ENCODE measurements at places on chromosomes 12 and 14. TPM values are rescaled to one million over a fixed set of nuclear protein-coding genes. Genes with fewer than 3 reads are reported as not detected.

GRCh38 chr12:38850461-38850860 lies 54.9 kb downstream of the CPNE8 start:
- DNase-seq, result no peak
- no peak overlapping the region for H3K4me3 ChIP-seq
- H3K27ac ChIP-seq, result no peak overlapping the region
- no peaks in the 10 kb centered on the region for H3K27me3 ChIP-seq
- H3K36me3 ChIP-seq, result no peaks in the 10 kb centered on the region

DNA sequence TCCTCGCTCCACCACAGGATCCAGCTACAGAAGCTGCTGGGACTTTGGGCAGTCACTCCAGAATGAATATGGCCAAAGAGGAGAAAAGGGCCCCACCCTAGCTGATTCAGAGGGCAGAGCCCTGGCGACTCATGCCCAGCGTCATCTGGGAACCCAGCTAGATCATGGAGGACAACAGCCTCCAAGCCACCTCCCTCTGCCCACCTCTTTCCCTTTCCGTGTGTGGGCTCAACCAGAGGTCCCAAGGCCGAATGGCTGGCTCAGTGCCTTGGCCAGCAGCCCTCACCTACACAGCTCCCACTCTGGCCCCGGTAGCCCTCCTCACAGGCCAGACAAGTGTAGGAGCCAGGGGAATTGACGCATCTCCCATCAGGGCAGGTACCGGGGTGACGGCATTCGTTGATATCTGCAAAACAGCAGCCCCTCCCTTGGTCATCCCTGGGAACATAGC lies 17.4 kb downstream of the ISCA2 start:
- DNase-seq, result no peak
- H3K4me3 ChIP-seq, result no peak overlapping the region
- no peaks in the 10 kb centered on the region for H3K27me3 ChIP-seq
- no peaks in the 10 kb centered on the region for H3K36me3 ChIP-seq
- H3K4me1 ChIP-seq, result peaks cover 16% of the 10 kb centered on the region

- H3K4me3 ChIP-seq, result peak within 1 kb of the TSS; percentile 64
- DNase-seq, result no peak
- H3K27me3 ChIP-seq, result peaks cover 13% of the 10 kb centered on the region
- no peaks in the 10 kb centered on the region for H3K36me3 ChIP-seq
- peaks cover 30% of the 10 kb centered on the region for H3K4me1 ChIP-seq
Measured at GRCh38 chr14:24367514-24368211, at the start of gene NFATC4. NFATC4 (plus strand) TSS chr14:24368184; CDS start chr14:24368341, 157 bp downstream.

DNA sequence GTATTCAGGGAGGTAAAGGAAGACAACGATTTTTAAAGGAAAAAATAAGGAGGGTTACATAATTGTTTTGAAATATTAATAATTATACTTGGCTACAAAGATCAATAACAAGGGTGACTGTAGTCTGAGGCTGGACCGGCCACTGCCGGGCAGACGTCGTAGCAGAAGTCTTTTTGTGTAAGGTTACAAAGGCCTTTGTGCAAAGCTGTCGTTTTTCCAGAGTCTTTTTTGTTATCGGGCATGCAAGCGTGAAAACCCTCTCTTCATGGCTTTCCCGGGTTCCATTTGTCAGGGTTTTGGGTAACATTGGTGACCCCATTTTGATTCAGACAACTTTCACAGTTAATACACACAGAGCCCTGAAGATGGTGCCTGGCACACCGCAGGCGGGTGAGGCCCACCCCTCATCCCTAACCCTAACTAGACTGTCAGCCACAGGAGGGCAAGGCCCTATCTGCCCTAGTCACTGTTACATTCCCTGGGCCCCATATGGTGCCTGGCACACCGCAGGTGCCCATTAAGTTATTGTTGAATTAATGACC lies 31.3 kb downstream of the RILPL1 start:
- no peaks in the 10 kb centered on the region for H3K27me3 ChIP-seq
- H3K4me1 ChIP-seq, result no peaks in the 10 kb centered on the region
- DNase-seq, result no peak
- H3K27ac ChIP-seq, result no peak overlapping the region
- H3K4me3 ChIP-seq, result no peak overlapping the region

GRCh38 chr12:86730233-86730632 lies 474.0 kb upstream of the MGAT4C start:
- no peaks in the 10 kb centered on the region for H3K27me3 ChIP-seq
- H3K4me1 ChIP-seq, result no peaks in the 10 kb centered on the region
- DNase-seq, result no peak
- no peak overlapping the region for H3K4me3 ChIP-seq
- H3K27ac ChIP-seq, result no peak overlapping the region

DNA sequence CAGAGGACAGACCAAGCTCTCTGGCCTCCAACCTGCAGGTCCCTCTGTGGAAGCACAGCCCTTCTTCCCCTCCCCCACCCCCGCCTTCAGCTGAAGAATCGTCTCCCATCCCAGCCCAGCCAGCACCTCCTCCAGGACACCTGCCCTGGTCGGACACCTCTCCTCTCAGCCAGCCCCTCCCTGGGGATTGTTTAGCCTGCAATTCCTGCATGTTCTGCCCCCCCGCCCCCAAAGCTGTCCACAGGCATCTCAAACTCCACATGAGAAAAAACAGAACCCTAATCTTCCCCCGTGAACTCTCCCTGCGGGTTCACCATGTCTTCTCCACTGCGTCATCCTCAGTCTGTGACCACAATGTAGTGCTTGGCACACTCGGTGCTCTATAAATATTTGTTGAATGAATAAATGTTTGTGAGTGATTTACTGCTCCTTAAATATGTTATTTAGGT lies 24.1 kb downstream of the PRIMA1 start:
- no peaks in the 10 kb centered on the region for H3K27me3 ChIP-seq
- no peak for DNase-seq
- H3K4me3 ChIP-seq, result no peak overlapping the region
- H3K27ac ChIP-seq, result no peak overlapping the region

DNA sequence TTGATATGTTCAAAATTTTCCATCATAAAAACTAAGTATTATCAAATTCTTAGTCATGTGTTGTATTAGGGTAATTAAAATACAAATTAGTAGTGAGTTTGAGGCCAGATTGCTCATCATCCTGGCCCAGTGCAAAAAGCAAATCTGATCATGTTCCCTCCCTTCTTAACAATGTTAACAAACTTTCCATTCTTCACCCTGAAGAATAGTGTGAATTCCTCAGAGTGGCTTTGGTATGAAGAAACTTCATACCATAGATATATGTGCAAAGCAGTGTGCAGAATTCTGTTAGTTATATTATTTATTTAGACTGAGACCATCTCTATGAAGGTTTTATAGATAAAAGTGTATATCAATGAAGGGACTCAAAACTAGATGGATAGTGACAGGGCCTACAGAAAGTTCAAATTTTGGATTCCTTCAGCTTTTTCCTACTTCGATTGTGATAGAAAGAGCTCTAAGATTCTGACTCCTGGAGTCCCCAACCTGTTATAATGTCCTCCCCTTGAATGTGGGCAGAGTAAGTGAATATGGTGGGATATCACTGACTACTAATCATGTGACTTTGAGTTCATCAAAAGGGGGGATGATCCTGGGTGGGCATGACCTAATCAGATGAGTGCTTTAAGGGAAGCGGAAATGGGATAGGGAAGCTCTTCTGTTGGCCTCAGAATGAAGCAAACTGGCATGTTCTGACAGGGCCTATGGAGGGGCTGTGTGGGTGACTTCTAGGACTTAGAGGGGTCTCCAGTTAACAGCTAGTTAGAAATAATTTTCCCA lies 271.4 kb downstream of the BTG1 start:
- H3K36me3 ChIP-seq, result no peaks in the 10 kb centered on the region
- H3K4me3 ChIP-seq, result no peak overlapping the region
- no peak for DNase-seq
- H3K4me1 ChIP-seq, result peaks cover 19% of the 10 kb centered on the region
- no peak overlapping the region for H3K27ac ChIP-seq

GRCh38 chr12:26252946-26253345 lies 57.6 kb downstream of the SSPN start:
- H3K4me1 ChIP-seq, result no peaks in the 10 kb centered on the region
- no peaks in the 10 kb centered on the region for H3K36me3 ChIP-seq
- no peak for DNase-seq
- H3K27ac ChIP-seq, result no peak overlapping the region

GRCh38 chr12:5562581-5562980 lies 130.7 kb downstream of the NTF3 start:
- no peak for DNase-seq
- H3K4me1 ChIP-seq, result no peaks in the 10 kb centered on the region
- H3K27me3 ChIP-seq, result no peaks in the 10 kb centered on the region

GRCh38 chr12:127749416-127749815 lies 517.6 kb upstream of the TMEM132C start:
- DNase-seq, result no peak
- no peak overlapping the region for H3K27ac ChIP-seq
- no peaks in the 10 kb centered on the region for H3K4me1 ChIP-seq

DNA sequence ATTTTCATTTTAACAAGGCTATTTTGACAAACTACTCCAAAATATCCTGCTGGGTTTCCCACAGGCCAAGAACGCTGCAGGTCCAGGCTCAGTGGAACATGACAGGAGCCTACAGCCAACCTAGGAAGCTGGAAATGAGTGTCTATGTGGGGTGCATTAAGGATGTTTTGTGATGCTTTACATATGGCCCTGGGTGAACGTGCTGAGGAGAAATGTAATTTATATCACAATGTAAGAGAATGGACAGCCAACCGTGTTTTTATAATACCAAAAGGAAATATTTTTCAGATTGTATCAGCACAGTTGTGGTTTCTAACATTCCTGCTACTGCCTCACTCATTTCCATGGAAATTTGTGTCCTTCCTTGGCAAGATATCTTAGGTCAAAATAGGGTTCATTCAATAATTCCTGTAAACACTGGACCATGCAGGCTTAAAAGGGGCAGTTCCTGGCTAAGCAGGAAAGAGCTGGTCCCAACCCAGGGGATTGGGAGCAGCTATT lies 51.5 kb downstream of the ST8SIA1 start:
- no peaks in the 10 kb centered on the region for H3K27me3 ChIP-seq
- H3K27ac ChIP-seq, result no peak overlapping the region
- no peaks in the 10 kb centered on the region for H3K4me1 ChIP-seq
- no peak for DNase-seq
- H3K36me3 ChIP-seq, result no peaks in the 10 kb centered on the region

DNA sequence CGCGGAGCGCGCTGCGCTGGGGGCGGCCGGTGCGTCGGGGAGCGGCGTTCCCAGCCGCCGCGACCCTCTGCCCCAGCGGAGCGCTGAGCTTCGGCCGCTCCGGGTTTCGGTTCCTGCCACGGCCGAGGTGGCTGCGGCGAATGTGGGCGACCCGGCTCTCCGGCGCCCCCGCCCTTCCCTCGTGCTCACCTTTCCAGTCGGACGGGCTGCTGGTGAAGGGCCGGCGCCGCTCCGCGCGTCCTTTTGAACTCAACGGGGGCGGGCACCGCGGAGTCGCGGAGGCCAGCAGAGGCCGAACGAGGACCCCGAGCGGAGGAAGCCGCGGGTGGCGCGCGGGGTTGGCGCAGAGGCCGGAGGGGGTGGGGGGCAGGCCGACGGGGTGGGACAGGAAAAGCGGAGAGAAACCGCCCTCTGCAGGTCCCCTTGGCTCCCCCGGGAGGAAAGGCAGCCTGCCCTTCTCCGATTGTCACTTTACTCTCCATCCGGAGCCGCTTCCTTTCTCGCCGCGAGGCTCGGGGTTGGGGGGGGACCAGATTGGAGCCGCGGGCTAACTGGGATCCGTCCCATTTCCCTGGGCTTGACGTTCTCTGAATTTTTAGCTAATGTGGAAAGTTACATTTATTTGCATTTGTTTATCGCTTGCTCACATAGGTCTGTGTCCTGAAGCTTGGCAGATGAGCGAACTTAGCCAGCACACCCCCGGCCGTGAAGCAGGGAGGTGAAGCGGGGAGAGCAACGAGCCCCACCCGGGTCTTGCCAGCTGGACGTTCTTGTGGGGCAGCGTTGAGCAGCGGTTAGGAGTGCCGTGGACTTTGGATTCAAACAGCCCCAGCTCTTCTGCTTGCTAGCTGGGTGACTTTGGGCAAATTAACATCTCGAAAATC lies at the start of gene SMAGP:
Gene SMAGP, minus strand, starts transcription at position 349 of the 884 bp plus-strand sequence. CDS start 1,137 bp downstream, outside the sequence.
- H3K4me1 ChIP-seq, result peaks cover 19% of the 10 kb centered on the region
- H3K4me3 ChIP-seq, result peak within 1 kb of the TSS; percentile 78
- H3K36me3 ChIP-seq, result no peaks in the 10 kb centered on the region
- DNase-seq, result peak; percentile 79

- H3K36me3 ChIP-seq, result no peaks in the 10 kb centered on the region
- DNase-seq, result no peak
- no peak overlapping the region for H3K27ac ChIP-seq
- no peaks in the 10 kb centered on the region for H3K4me1 ChIP-seq
- H3K27me3 ChIP-seq, result no peaks in the 10 kb centered on the region
Measured at GRCh38 chr12:90226211-90226610, 517.6 kb upstream of the ATP2B1 start.

DNA sequence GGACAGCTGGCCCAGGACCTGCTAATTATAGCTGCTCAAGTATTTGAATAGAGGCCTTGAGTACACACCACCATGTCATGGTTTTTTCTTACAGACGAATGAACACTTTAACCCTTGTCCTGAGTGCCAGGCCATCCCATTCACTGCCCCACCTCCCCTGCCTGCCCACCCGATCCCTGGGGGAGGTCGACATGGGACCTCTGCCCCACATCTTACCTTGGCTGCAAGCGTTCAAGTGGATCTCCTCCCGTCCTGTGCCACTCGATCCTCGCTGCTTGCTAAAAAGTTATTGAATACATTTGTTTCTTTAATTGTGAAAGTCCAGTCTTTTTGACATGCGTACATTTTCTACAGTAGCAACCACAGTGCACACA lies 10.3 kb downstream of the RTL1 start:
- no peak for DNase-seq
- no peaks in the 10 kb centered on the region for H3K4me1 ChIP-seq
- H3K36me3 ChIP-seq, result no peaks in the 10 kb centered on the region
- no peak overlapping the region for H3K4me3 ChIP-seq
- no peak overlapping the region for H3K27ac ChIP-seq

- no peaks in the 10 kb centered on the region for H3K27me3 ChIP-seq
- no peak overlapping the region for H3K27ac ChIP-seq
- H3K36me3 ChIP-seq, result no peaks in the 10 kb centered on the region
- peaks cover 5% of the 10 kb centered on the region for H3K4me1 ChIP-seq
- no peak for DNase-seq
Measured at GRCh38 chr12:132695431-132695830, 8.0 kb downstream of the PXMP2 start.

DNA sequence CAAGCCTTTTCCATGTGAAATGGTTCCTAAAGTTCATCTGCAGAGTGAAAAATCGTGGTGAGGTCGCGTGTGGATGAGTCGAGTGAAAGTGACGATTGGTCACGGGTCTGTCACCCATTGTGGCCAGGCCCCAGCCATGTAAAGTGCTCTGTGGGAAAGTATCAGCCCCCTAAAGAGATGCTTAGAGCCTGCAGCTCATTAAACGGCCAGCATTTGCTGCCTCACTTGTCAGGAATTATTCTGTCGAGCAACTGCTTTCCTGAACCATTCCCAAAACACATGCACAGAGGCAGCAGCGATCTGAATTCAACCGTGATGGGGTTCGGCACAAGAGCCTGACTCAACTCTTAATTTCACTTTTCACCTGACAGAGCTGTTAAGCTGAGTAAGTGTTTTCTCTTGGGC lies 16.0 kb downstream of the DBX2 start:
- no peaks in the 10 kb centered on the region for H3K36me3 ChIP-seq
- H3K27ac ChIP-seq, result no peak overlapping the region
- no peaks in the 10 kb centered on the region for H3K27me3 ChIP-seq
- no peaks in the 10 kb centered on the region for H3K4me1 ChIP-seq
- no peak for DNase-seq

The OR6C6 gene
- total RNA-seq, result not detected

The PTPRO gene
- 17.8 TPM for total RNA-seq

The NCAPD2 gene
- total RNA-seq, result 42.1 TPM

The AMDHD1 gene
- total RNA-seq, result 1.5 TPM

The OR6C68 gene
- total RNA-seq, result not detected

The TAS2R13 gene
- total RNA-seq, result 0.96 TPM

The TSPAN11 gene
- not detected for total RNA-seq

The TMEM229B gene
- total RNA-seq, result 4.2 TPM

The CD4 gene
- total RNA-seq, result 0.49 TPM

The PTHLH gene
- total RNA-seq, result not detected

The GALNT9 gene
- 0.71 TPM for total RNA-seq

The GPRC5A gene
- total RNA-seq, result not detected
